Activated CD8-positive, alpha-beta memory T cell treated with anti-CD3 and anti-CD28 coated beads for 1 hour (primary cell): ENCODE measurements at places on chromosomes 2 and 18.

DNA sequence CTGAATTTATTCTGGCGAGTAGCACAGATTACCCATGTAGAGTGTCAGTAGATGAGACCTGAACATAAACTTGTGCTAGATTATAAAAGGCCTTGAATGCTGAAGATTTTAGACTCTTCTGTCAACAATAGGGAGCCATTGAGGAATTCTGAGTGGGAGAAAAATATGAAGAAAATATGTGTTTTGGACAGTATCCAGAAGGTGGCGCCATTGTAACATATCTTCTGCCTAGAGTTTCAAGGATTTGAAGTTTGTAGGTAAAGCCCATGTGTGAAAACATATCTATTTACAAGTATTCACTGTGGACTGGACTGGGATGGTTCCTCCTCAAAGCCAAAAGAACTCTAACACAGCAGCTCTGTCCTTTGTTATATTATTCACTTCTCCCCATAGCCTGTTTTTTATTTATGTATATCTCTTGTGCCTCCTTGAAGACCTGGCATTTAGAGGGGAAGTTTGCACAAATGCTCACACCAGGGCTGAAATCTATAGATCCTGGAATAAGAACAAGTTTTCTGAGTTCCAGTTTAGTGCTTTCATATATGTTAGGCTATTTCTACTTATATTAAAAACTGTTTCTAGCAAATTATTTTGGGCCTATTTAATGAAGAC is 124.9 kb downstream of the RDH14 start:
- DNase-seq: no peak

DNA sequence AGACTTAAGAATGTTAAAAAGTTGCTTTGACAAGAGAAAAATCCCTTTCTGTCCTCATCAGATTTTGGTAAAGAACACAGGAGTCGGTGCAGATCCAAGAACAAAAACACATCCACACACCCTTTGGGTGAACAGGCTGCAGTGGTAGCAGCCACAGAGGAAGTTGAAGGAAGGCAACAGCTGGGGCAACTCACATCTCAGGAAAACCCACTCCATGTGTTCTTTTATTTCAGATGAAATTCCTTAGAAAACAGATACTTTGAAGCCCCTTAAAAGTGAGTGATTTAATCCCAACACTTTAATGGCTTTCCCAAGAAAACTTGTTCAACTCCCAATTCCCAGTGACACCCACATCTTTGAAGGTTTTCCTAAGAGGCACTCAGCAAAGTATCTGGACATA is 271.3 kb downstream of the ICOS start:
- DNase-seq: no peak

DNA sequence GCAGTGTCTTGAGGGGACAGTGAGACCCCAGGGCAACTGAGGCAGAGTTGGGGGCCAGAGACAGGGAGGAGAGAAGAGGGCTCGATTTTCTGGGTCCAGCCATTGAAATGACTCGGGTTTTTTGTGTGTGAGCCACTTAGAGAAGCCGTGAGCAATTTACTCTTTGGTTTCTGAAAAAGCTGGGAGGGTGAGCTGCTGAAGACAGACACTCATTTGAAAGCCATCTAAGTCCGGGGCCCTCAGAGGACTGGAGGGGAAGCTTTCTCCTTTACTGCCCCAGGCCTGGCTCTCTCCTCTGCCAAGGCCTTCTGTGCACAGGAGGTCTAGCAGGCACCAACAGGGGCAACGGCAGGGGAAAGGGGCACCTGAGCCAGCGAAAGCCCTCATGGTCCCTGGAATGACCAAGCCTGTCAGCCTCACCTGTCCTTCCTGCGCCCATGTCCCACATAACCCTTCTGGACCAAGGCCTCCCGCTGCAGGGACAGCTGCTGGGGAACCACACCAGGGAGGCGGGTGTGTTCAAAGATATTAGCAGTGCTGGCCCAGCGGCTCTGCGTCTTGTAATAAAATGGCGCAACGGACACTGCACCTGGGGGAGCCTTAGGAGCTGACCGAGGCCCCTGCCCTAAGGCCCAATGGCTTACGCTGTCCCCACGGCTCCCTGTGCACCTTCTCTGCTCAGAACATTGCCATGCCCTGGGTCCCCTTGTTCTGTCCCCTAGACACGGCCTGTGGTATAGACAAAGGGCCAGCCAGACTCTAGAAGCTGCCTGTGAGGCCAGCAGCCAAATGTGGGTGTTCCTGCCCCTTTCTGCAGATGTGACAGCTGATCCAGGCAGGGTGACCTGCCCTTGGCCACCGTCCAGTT is 45.8 kb downstream of the HS6ST1 start:
- no peak for DNase-seq

DNA sequence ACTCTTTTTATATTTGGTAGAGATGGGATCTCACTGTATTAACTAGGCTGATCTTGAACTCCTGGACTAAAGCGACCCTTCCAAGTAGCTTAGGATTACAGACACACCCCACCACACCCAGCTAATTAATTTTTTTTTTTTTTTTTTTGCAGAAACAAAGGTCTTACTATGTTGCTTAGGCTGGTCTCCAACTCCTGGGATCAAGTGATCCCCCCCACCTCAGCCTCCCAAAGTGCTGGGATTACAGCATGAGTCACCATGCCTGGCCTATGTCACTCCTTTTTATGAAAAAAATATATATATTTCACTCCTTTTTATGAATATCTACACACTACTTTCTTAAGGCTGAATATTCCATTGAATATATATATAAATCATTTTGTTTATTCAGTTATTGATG is 162.8 kb downstream of the MGAT5 start:
- DNase-seq: no peak

GRCh38 chr2:59066787-59067399 is 825.8 kb upstream of the FANCL start:
- no peak for DNase-seq

- no peak for DNase-seq
Observed at GRCh38 chr2:55490554-55490953, 29.0 kb upstream of the CFAP36 start.

- DNase-seq: no peak
Observed at GRCh38 chr18:24228667-24229041, 89.8 kb downstream of the CABYR start.

- no peak for DNase-seq
Observed at GRCh38 chr2:218882461-218882816, 1.8 kb downstream of the WNT10A start.

DNA sequence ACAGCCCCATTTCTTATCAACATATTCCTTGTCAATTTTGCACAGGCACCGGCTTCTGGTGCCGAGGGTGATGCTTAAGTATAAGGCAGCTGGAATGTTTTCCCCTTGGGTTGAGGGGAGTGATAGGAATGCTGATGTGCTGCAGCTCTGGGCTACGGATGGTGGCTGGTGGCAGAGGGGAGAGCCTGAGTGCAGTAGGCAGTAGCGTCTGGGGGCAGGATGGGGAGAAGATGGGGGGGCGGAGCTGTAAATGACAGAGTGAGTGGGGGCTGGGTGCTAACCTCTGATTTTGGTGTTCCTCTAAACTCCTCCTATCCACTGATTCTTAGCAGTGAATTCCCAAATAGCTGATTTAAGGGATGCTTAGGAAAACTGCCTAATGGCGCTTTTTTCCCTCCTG is 20.7 kb downstream of the TMEM178A start:
- no peak for DNase-seq

- DNase-seq: no peak
Observed at GRCh38 chr18:76658627-76659026, 163.6 kb upstream of the ZNF516 start.

- DNase-seq: no peak
Observed at GRCh38 chr2:68577183-68577582, 66.2 kb upstream of the PROKR1 start.

DNA sequence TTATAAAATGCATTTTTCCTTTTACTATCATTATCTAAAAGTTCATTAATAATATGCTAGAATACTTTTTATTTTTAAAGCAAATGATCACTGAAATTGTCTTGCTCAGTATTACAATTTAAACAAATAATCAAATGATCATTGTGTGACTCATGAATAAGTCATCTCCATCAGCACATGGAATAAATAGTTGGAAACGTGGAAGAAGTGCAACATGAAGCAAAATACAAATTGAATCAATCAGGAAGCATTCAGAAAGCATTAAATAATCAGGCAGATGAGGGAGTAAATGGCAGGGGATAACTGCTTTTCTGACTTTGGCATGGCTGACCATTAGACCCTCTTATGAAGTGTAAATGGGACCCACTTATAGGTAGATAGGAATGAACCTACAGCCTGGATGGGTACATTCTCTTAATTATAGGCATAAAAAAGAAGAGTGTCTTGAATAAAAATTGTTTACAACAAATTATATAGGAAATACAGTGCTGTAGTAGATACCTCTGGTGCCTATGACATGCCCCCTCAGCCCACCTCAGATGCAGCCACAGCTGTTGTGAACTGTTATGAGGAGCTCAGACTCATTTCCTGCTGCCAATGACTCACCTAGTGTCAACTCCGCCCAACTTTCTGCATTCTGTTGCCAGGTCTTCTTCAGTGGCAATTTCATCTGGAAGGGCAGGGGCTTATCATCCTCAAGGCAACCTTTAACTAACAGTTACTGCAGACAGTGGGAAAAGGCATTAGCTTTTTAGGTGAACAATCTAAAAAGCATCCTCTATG is 936.0 kb downstream of the TRIB2 start:
- DNase-seq: no peak

- no peak for DNase-seq
Observed at GRCh38 chr2:15945909-15946705, 5.8 kb downstream of the MYCN start.
